ENCODE measurements at places on chromosomes 13 and 19. TPM values are rescaled to one million over a fixed set of nuclear protein-coding genes. Genes with fewer than 3 reads are reported as not detected.

C19orf33 gene
- total RNA-seq: 2.2 TPM

PRKD2 gene
- total RNA-seq: 42.2 TPM

DNA sequence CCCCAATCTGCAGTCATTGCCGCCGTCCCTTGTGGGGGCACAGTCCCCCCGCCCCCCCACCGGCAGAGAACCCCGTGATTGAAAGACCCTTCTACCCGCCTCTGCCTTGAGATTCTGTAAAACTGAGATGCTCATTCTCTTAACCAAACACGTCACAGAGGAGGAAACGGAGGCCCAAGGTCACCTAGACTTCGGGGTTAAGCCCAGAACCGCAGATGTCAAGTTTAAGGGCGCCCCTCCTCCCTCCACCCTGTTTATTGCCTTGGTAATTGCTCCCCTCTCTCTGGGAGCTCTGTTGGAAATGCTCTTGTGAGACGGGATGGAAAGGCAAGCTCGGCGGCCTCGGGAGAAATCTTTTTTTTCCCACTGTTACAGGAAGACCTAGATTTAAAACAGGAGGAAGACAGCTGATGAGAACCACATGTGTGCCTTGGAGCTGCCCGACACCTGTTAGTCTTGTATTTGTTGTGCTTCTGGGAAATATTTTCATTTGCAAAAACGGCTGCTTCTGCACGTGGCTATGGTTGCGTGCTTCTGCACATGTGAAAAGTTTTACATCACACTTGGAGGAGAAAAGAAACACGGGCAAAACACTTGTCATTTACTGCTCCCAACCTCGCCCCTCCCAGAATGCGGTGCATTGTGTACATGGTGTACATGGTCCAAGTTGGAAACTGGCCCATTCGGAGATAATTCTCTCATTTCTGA is 1.1 kb upstream of the MED26 start:
- DNase-seq: no peak

- no peak for DNase-seq
Measured at GRCh38 chr13:46507981-46508380, 45.0 kb upstream of the LRCH1 start.

DNA sequence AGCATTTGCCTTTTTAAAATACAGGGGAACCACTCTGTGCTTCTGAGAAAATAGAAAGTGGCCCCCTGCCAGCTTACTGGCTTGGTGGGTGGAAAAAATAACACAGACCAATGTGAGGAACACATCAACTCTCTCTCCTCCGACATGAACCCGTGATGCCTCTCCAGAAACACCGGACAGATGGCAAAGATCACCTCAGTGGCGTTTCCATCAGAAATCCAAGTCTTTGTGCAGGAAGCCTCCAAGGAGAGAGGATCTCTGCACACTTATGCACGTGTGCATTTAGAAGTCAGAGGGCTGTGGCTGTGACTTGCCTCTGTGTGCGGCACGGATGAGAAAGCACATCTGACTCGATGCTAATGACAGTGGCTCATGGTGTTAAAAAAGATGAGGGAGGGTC is 112.3 kb upstream of the KLF12 start:
- DNase-seq: peak; percentile 40

DNA sequence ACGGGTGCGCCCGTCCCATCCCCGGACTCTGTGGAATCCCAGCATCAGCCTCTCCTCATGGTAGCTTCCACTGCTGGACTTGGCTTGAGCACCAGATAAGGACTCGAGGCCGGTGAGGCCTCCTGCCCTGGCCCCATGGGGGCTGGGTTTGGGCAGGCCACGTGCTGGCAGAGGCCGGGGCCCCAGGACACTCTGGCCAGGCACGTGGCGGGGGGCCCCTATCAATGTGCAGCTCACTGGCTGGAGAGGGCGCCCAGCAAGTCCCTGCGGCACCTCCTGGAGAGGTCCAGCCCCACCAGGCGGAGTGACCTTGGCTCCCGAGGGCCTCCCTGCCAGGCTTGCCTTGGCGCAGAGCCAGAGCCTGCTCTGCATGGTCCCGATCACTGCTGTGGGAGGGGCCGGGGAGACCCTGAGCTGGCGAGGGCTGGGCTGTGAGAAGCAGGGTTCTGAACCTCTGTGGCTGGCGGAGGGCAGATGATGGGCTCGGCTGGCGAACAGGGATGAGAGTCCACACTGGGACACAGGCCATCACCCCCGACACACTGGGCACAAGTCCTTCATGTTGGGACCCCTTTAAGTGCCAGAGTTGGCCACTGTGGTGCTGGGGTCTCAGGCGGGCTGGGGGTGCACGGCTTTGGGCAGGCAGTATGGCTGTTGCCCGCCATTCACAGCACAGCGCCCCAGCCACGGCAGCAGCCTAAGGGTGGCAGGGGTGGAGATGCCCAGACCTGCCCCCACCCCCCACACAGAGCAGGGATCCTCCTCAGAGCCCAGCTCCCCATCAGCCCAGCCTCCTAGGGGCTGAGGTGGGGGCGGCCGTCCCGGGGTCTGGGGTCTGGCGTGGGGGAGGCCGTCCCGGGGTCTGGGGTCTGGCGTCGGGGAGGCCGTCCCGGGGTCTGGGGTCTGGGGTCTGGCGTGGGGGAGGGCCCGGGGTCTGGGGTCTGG is 19.1 kb downstream of the CEBPG start:
- DNase-seq: peak; percentile 77

DNA sequence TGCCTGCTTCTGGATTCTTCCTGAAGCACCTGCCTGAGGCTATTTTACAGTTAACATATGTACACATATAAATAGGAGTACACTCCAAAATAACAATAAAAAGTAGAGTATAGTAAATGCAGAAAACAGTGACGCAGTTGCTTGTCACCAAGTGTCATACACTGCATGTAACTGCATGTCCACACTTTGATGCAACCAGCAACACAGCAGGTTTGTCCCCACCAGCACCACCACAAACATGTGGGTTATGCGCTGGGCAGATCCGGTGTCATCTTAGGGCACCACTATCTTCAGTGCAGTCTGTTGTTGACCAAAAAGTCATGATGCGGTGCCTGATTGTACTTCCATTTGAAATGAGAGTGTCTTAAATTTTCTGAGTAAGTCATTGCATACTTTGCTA is 51.3 kb downstream of the COL4A2 start:
- DNase-seq: no peak

- no peak for DNase-seq
Measured at GRCh38 chr19:45130888-45131615, 29.7 kb downstream of the NKPD1 start.

Data from aorta (tissue), 5 donors.